ENCODE measurements at places on chromosomes 7 and 10.

DNA sequence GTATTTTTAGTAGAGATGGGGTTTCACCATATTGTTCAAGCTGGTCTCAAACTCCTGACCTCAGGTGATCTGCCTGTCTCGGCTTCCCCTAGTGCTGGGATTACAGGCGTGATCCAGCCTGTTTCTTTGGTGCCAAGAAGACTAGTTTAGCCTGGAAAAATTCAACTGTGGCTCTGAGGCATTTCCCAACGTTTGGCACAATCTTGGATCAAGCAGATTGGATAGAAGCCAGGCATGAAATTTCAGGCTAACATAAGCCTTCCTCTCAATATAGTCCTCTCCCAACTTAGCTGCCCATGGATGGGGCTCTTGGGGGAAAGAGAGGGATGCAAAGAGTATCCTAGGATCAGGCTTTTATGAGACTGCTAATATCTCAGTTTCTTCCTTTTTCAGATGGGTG, 53.8 kb downstream of the APBB1IP start:
- no peak for DNase-seq

DNA sequence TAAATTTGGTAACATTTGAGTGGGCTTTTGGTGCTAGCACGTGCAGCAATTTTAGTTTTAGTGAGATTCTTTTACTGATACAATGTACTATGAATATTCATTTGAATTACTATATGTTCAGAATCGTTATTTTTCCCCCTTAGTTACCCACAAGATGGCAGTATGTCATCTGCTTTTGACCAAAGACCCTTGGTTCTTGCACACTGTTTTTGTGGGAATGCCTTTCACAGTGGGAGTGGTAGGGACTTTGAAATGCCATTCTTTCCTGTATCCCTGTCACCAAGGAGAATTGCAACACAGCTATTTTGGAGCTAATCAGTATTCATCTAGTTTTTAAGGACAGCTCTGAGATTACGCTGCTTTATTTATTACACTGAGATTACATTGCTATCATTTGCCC, 40.6 kb downstream of the SEC23IP start:
- no peak for DNase-seq

DNA sequence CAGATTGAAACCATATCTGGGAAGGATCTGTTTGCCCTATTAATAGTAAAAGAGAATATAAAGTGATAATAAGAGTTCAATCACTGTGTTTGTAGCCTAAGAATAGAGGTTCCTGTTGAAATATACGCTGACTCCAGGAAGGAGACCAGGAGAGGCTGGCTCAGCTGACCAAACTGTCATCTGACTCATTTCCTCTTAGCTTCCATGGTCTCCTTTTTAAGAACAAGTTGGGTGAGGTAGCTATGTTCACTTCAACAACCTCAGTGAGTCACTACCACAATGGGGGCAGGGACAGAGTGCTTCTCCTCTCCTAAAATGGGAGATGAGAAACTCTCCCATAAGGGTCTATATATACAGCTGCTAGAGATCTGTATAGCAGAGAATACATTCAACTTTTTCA, 543.3 kb downstream of the CALN1 start:
- DNase-seq = no peak

GRCh38 chr7:37536706-37537105, 88.0 kb upstream of the ELMO1 start:
- no peak for DNase-seq

DNA sequence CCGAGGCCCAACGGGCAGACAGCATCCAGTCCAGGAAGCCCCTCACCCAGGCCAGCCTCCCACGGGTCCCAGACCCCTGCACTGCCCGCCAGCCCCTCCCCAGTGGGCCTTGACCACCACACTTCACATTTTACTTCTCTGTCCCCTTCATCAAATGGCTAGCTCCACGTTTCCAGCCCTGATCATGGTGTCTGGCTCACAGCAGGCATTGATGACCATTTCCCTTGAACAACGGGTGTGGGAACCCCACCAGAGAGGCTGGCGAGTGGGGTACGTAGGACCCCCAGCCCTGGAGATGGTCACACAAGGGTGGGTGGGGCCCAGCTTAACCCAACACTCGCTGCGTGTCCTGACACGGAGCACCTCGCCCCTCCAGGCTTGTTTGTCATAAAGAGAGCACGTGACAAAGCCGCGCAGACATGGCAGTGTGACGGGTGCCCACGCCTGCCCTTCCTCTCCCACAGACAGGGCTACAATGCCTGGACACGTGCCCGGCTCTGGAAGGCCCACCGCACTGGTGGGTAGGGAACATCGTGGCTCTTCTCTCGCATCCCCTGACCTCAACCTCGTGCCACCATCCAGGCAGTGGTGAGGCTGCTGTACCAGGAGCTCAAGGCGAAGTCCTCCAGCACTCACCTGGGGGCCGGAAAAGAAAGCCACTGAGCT, 267.7 kb downstream of the MAD1L1 start:
- DNase-seq = no peak

- DNase-seq = no peak
Measured at GRCh38 chr7:67210567-67210966, 213.9 kb downstream of the TYW1 start.

GRCh38 chr7:7912937-7913336, 55.7 kb upstream of the GLCCI1 start:
- DNase-seq = no peak

- no peak for DNase-seq
Measured at GRCh38 chr10:18829259-18829658, 170.0 kb downstream of the ARL5B start.

DNA sequence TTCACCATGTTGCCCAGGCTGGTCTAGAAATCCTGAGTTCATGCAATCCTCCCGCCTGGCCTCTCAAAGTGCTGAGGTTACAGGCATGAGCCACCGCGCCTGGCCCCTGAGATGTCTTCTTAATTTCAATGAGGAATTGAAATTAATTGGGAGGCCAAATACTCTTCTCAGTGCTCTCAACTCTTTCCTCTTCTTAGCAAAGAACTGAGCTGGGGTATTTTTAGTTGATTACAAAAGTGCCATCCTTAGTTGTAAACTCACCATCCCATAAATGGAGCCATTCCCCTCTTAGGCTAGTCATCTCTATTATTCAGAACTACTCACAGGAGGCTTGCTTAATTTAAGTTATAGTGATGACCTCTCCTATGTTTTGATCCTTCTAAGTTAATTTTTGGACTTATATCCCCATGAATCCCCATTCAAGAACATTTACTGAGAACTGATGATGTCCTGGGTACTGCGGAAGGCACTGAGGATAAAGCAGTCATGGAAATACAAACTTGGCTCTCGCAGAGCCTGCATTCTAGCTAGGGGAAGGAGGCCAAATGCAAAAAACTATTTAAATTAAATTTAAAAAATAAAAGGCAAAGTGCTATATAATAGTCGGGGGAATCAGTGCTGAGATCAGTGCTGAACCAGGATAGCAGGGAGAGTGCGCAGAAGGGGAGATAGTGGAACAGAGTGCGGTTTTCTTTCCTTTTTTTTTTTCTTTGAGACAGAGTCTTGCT, 145.3 kb downstream of the SFMBT2 start:
- no peak for DNase-seq

All from stimulated activated CD4-positive, alpha-beta T cell treated with anti-CD3 and anti-CD28 coated beads, Interleukin-1b, Interleukin-23, amount 100 ng/mL, for 4 hours (primary cell).